ENCODE measurements at places on chromosomes 12 and 14.

- peak; percentile 13 for DNase-seq
These were observed 441.2 kb downstream of the BTG1 start for GRCh38 chr12:91704446-91704845.

- no peak for DNase-seq
These were observed 21.7 kb upstream of the LMNTD1 start for GRCh38 chr12:25574761-25575160.

DNA sequence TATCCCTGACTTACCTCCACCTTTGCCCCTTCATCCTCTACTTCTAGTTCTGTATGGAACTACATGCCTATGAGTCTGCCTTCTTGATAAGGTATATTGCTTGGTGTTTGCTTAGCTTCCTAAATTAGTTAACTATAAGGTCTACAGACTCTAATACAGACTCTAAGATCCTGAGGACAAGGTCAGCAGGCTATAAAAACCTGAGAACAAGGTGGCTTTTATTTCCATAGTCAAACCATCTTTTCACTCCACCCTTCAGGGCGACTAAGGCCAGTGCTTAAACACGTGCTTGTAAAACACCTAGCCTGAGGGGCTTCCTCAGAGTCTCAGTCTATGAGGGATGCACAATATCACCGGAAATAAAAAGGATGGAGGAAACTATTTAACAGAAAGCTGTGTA, 36.1 kb upstream of the COL2A1 start:
- DNase-seq, result no peak

DNA sequence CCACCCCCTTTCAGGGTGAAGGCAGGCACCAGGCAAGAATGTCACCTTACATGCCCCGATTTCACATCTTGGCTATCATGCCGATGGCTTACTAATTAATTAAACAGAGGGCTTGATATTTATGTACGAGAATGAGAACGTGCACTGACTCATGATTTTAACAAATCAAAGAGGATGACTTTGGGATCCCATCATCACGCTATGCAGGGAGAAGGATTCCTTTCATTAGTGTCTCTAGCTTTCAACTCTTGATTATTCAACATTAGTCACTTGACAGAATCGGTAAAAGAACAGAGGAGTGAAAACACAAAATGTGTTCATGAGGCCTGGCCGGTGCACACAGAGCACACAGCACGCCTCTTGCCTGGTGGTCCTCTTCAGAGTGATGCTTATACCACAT, 80.6 kb downstream of the PRKAB1 start:
- DNase-seq, result peak; percentile 66

DNA sequence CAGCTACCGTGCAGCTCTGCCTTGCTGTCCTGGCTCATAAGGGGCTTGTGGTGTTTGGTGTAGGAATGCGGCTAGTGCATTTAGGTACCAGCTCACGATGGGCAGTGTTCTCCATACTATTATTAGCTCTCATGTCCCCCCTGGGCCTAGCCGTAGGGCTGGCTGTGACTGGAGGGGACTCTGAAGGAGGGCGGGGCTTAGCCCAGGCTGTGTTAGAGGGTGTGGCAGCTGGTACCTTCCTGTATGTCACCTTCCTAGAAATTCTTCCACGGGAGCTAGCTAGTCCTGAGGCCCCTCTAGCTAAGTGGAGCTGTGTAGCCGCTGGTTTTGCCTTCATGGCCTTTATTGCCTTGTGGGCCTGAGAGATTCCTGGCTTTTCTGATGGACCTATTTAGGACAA, 2.1 kb downstream of the SLC39A2 start:
- DNase-seq, result no peak

GRCh38 chr14:61638595-61639387, 56.5 kb upstream of the HIF1A start:
- DNase-seq, result no peak

DNA sequence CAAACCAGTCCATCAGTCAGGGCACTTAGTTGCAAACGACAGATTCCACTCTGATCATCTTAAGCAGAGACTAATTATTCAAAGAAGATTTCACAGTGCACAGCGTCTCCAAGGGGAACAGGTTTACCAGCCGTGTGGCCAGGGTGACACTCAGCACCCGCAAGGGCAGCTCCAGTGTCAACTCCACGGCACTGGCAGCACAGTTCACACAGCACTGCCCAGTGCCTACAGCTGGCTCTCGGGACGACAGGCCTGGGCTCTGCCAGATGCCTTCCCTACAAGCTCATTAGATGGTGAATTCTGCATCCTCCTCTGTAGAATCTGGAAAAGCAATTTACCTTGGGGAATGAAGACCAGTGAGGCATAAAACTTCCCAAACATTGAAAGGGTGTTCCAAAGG, 4.9 kb downstream of the OR10P1 start:
- DNase-seq, result no peak

DNA sequence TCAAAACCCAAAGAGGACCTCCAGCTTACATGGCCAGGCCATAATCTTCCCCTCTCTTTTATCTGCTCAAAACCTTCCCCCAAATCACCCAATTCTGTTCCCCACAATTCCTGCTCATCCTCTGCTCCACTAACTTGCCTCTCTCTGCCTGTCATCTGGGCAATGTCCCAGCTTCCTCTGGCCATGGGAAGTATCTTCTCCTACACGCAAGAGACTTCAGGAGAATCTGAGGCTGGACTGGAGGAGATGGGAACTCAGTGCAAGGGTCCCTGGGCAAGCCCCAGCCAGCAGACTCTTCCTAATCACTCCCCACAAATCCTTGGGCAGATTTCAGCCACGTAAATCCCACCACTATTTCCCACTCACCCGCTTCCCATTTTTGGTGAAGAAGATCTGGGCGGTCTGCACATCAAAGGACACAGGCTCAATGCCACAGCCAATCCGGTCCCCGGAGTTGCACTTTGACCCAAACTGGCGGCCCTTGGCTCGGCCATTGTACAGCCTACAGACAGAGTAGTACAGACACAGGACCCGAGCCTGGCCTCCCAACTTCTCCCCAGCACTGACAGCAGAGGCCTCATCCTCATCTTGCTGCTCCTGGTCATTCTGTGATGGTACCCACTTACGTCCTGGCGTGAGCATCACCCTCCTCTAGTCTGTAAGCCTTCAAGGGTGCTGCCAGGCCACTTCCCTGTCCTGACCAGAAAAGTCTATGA, 4.7 kb downstream of the SPRYD3 start:
- no peak for DNase-seq

DNA sequence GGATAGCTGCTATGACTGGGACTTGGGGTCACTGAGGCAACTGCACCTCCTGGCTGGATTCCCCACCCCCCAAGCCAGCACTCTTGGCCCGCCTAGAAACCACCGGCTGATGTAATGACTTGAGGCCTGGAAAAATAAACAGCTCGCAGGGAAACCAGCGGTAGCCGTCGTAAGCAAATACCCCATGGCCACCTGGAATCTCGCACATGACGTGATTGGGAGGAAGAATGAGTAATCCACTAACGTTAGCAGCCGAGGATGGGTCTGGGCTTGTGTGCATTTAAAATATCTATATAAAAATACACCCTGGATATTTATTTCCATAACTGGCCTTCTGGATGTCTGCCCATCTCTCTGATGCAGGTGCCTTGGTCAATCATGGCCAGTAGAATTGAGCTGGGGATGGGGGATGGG, 120.1 kb downstream of the SMOC1 start:
- DNase-seq, result peak; percentile 42

GRCh38 chr12:10213168-10214135, 775 bp downstream of the GABARAPL1 start:
- peak; percentile 95 for DNase-seq

DNA sequence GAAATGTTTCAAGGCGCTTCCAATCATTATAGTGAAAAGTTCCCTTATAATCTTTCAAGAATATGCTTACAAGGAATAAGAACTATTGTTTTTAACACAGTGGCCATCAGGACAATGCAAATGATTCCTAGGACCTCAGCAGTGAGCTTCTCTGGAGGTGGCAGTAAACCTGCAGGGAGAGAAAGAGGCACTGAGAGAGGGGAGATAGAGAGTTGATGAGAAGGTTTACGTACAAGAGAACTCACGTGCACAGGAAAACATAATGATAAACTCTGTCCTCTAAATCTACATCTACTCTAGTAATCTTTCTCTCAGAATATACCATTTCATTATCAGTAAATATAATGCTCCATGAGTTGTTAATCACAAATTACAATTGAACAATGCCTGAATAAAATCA, 715 bp downstream of the KLRC4 start:
- no peak for DNase-seq

DNA sequence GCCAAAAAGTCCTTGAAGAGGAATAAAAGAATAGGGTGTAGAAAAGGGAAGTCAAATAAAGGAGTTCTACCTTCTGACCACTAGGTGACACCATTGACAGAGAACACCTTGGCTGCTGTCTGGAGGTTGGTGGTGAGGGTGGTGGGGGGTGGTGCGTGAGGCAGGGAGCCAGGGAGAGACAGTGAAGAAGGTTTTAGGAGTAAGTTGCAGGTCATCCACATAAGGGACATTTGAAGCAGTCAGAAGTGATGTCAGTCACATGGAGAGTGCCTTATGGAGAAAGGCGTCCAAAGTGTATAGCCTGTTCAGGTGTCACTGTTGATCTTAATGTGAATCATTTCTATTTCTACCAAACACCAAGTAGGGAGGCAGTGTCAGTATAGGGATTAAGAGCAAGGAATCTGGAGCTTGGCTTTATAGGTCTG, 279.3 kb upstream of the DDHD1 start:
- DNase-seq, result peak; percentile 58

All from GM23248 (cell line).